NCI-H460 (cell line): ENCODE measurements at places on chromosomes 1 and 21. TPM values are rescaled to one million over a fixed set of nuclear protein-coding genes. Genes with fewer than 3 reads are reported as not detected.

AJAP1 gene
- total RNA-seq = 0.03 TPM in 1 of 2 replicates, not detected in the other

TMEM269 gene
- total RNA-seq = 0.12 and 0.20 TPM in 2 replicates

KDM1A gene
- 81.3 and 87.2 TPM in 2 replicates for total RNA-seq

HFM1 gene
- 2.3 and 2.7 TPM in 2 replicates for total RNA-seq

DNA sequence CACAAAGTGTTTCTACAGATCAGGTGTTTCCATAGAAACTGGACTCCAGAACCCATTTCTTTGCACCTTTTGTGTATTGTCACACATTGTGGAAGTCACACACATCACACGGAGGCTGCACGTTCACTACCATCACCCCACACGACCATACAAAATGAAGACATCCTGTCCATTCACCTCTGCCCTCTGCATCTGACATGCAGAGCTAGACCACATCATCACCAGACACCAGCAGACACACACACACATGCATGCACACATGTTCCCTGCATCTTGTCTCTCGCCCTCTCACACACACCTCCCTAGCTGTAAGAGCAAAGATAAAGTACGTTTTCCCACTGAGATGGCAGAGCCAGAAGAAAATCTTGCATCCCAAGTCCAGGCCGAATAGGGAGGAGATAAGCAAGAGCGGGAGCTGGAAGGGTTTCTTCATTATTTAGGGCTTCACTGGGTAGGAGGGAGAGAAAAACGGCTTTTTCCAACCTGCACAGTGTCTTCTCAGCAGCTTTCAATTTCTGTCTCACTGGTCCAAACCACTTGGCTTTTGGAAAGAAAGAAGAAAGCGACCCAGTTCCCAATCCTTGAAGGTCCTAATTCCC lies 709 bp downstream of the PRELP start:
- no peak for DNase-seq

DNA sequence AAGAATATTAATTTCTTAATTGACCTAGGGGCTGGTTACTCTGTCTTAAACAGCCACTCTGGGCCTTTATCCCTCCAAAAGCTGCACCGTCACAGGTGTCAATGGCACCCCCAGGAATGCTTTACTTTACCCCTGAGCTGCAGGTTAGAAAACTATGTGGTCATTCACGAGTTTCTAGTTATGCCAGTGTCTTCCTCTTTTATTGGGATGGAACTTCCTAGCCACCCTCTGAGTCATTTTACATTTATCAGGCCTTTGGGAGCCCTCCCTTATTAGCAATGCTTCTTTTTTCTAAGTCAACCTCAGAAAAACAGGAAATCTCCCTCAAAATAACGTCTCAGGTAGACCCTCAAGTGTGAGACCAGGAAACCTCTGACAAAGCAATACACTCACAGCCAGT lies 59.4 kb upstream of the USH2A start:
- no peak for DNase-seq

DNA sequence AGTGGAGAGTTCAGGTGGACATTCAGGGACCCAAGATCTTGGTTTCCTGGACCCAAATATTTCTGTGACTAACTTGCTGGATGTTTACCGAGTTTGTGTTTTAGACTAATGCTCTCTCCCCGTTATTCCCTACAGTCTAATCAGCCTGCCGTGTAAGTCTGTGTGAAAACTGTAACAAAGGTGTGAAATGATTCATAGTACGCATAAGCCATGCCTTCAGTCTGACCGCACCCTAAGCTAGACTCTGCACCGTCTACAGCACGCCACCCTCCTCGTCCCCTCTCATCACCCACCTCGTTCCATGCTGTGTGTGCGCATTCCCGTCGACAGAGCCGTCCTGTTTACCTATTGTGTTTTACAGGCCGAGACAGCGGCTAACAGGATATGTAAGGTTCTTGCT lies 50.5 kb downstream of the ACTN2 start:
- peak; percentile 80 for DNase-seq

DNA sequence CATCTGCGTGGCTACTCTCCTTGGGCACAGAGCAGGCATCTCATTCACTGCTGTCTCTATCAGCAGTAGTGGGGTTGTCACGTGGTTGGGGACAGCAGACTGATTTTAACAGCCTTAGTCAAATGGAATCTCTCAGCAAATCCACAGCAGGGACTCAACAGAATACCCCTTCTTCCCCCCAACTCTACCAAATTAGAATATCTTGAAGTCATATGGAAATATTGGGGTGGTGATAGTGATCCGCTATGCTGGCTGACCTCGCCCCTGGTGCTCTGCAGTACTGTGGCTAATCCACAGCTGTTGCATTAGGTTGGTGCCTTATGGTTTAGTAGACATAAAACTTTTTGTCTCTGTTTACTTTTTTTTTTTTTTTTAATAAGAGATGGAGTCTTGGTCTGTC lies 23.9 kb downstream of the HHAT start:
- DNase-seq = no peak

- DNase-seq = no peak
Observed at GRCh38 chr1:15186846-15187151, 33.3 kb downstream of the TMEM51 start.

GBP5 gene
- not detected in 2 replicates for total RNA-seq

DNA sequence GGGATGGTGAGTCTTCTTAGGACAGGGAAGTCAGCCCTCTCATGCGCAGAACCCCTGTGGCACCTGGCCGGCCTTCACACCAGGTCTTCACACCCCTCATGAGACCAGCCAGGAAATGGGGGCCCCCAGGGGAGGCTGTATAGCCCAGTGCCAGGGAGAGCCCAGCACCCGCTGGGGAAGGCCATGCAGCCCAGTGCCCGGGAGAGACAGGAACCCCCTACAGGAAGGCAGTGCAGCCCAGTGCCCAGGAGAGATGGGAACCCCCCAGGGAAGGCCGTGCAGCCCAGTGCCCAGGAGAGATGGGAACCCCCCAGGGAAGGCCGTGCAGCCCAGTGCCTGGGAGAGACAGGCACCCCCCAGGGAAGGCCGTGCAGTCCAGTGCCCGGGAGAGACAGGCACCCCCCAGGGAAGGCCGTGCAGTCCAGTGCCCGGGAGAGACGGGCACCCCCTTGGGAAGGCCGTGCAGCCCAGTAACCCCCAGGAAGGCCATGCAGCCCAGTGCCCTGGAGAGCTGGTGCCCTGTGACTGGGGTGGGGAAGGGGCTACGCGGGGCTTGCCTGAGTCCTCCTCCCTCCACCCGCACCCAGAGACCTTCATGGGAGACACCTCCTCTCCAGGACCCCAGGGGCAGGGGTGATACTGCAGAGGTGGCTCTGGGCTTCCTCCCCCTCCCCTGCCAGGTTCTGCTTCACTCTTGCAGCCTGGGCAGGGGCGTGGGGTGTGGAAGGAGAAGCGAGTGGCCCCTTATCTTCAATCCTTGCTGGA lies 110.5 kb upstream of the COL6A1 start:
- DNase-seq = no peak

IFI16 gene
- total RNA-seq = 46.6 and 65.7 TPM in 2 replicates

DNA sequence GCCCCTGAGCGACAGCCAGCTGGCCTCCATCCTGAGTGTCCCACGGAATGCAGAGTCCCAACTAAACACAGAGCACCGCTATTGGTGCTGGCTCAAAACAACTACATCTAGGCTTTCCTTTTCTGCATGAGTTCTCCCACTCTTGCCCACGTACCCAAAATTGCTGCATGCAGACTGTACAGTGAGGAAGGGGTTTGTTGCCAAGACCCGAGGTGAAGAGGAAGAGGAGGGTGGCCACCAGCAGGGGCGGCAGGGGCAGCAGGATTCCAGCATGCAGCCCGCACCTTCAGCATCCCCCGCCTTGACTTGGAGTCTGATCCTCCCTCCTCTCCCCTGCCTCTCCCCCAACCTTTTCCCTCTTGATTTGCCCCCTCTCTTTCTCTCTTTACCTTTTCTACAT lies 8.0 kb downstream of the S100A9 start:
- DNase-seq = no peak

DNA sequence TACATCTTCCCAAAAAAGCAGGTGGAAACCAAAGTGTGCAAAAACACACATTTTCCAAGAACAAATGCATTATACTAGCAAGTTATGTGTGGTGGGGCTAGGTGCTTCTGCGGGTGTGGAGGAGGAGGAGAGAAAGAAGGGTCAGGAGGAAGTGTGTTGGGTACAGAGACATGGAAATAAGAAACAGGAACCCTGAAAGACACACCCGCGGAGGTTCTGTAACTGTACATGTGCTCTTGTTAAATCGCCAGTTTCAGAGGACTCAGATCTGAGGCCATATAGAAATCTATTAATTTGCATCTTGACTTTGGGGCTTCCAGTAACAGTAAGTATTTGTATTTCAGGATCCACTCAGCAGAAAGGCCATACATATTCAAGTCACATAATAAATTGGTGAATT lies 30.9 kb downstream of the ERG start:
- no peak for DNase-seq

DNA sequence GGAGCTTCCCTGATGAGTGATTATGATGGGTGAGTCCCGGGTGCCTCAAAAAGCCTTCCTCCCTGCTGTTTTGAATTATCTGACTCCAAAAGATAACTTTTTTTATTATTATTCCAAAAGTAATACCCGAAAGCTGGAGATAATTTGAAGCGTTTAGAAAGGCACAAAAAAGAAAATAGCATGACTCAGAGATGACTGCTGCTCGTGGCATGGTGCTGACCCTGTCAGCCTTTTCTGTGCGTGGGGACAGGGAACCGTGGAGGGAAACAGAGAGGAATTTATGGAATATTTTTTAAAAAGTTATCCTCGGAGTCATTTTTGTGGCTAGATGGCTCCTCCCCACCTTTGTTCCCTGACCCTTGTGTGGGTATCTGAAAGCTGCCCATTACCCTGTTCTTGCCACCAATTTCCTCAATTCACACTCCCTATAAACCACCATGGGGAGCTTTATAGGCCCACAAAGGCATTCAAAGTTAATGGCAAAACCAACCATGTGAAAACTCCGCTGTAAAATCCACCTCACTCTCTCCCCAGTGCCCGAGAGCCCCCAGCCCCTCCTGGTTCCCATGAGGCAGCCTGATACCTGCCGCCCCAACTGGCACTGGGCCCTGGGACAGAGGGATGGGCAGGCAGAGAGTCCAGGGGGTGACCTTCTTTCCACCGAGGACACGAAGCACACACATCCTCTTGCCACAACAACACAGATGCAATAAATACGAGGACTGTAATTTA lies 37.5 kb downstream of the IGSF21 start:
- DNase-seq = no peak

DNA sequence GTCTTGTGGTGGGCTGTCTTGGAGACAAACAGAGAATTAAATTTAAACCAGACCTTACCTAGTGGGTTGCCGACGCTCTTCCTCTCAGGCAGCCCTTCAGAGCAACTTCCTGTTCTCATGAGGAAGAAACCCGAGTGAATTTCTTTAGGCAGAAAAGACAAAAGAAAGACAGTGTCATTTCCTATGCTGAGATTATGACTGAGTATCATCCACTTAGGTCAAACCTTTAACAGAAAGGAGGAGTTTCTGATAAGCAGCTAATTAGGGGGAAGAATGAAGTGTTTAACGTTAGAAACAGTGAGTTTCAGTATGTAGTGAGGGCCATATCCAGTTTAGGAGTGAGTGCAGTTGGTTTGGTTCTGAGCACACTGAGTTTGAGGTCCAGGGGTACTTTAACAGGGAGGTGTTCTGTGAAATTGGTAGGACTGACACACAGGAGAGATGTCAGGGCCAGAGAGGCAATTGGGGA lies 38.7 kb downstream of the FASLG start:
- DNase-seq = no peak

NBPF6 gene
- not detected in 2 replicates for total RNA-seq

USH2A gene
- total RNA-seq = 0.02 TPM in 1 of 2 replicates, not detected in the other

FLG2 gene
- total RNA-seq = under 0.01 TPM in 1 of 2 replicates, not detected in the other

ECM1 gene
- 11.7 and 12.0 TPM in 2 replicates for total RNA-seq

- no peak for DNase-seq
Observed at GRCh38 chr1:231041719-231042261, 1.7 kb upstream of the FAM89A start.

CLDN17 gene
- total RNA-seq = not detected in 2 replicates

- DNase-seq = no peak
Observed at GRCh38 chr1:47766832-47767740, 230.1 kb downstream of the TRABD2B start.

- DNase-seq = no peak
Observed at GRCh38 chr1:15243275-15244043, 3.6 kb upstream of the FHAD1 start.

MAP10 gene
- total RNA-seq = 0.59 and 1.1 TPM in 2 replicates

- peak; percentile 31 for DNase-seq
Observed at GRCh38 chr21:33374450-33375096, 28.6 kb upstream of the IFNGR2 start.

DNA sequence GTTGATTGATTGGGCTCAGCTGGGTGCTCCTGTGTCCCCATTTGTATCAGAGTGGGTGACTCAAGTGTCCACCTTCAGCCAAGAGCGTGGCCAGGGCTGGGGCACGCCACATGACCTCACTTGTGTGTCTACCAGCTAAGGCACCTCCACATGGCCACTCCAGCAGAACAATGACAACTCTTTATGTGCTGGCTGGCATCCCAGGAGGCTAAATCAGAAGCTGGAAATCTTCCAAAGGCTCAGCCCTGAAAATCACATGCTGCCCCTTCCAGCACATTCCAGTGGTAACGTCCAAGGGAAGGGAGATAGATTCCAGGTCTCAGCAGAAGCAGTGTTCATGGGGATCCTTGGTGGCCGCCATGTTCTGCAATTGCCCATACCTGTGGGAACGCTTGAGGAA lies 585.5 kb downstream of the AJAP1 start:
- no peak for DNase-seq

SPTA1 gene
- total RNA-seq = 0.20 and 1.1 TPM in 2 replicates

CADM3 gene
- not detected in 2 replicates for total RNA-seq

GRCh38 chr21:42833439-42833815 lies 45.9 kb downstream of the WDR4 start:
- peak; percentile 32 for DNase-seq

TUFT1 gene
- 17.1 and 17.2 TPM in 2 replicates for total RNA-seq

UTS2 gene
- total RNA-seq = not detected in 2 replicates

MEF2D gene
- total RNA-seq = 23.8 and 26.3 TPM in 2 replicates

DNA sequence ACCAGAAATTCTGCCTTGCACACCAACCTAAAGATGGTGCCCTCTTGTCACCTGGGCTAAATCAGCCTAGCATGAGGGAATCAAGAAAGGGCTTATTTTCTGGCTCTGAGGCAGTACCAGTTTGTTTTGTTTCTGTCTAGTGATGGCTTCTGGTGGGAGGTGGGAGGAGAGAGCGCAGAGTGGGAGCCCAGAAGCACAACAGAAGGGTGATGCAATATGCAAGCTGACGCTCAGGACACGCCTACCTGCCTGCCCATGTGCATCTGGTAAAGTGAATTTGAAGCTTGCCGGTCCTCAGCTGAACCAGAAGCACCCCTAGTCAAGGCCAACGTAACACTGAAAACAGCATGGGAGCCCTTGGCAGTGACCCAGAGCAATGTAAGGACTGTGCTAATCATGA lies 138.4 kb upstream of the TIAM1 start:
- DNase-seq = no peak

GRCh38 chr1:228998179-228998578 lies 262.9 kb downstream of the RHOU start:
- DNase-seq = no peak

DNA sequence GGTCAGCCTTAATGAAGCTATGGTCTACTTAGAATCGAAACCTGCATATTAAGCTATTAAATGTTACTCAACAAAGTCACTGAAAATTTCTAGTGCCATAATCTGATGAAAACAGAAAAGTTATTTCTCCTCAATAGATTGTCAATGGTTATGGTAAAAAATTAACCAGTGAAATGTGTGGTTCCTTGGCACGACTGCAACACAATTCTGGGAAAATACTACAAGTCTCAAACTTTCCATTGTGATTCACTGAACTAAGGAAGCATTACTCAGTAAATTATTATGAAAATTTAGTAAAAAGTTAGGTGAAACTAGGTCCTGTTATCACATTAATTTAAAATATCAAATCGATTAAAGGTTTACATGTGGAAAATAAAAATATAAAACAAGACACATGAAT lies 12.8 kb upstream of the OR2T10 start:
- no peak for DNase-seq
